ENCODE measurements at places on chromosomes 1 and 21.

DNA sequence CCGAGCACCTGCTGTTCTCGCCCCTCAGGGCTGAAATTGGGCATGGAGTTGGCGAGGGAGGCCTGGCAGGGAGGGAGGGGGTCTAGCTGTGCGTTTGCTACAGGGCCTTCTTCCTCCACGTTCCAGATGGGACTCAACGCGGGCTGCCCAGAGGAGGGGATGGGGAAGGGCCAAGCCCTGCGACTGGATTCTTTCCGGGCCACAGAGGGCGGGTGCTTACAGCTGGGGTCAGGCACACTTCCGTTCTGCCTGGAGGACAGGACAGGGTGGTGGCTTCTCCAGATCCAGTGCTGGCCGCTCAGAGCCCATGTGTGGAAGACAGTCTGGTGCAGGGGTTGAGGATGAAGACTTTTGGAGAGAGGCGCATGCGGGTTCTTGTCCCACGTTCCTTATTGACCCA lies 90.0 kb downstream of the EDEM3 start:
- DNase-seq, result no peak

DNA sequence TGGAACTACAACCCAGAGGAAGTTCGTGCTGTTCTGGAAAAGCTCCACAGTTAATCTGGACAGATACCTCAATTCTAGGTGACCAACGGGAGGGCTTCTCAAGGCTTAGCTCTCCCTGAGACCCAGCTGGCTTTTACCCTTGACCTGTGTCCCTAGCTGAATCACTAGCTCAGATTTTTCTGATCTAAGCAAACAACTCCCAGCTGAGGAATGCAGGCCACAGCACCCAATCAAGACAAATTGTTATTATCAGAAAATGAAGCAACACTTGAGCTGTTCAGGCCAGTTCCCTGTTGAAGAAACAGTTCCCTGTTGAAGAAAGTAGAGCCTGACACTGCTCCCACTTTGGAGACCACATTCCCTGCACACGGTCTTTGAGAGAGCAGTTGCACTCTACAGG lies 16.0 kb downstream of the DIO1 start:
- no peak for DNase-seq

DNA sequence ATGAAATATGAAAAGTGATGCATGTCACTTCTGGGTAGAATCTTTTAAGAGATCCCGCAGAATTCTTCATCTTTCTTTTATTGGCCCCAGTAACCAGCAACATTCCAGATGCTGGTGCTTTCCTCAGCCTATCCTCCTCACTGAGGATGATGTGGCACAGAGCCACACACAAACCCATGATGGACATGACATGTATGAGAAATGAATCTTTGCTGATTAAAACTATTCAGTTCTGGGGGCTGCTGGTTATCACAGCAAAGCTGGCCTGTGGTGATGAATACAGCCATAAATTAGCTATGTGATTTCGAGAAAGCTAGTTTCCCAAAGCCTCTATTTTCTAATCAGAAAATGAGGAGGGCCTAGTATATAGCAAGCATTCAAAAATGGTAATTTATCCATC lies 8.3 kb upstream of the ERICH3 start:
- no peak for DNase-seq

GRCh38 chr1:210293171-210293607 lies 35.5 kb upstream of the HHAT start:
- no peak for DNase-seq

GRCh38 chr1:24935615-24936484 lies 5.8 kb upstream of the RUNX3 start:
- DNase-seq, result no peak

GRCh38 chr1:73910466-73910865 lies 287.5 kb downstream of the LRRIQ3 start:
- no peak for DNase-seq

- peak; percentile 68 for DNase-seq
These were observed 2.1 kb downstream of the ENTREP3 start for GRCh38 chr1:155253208-155253607.

- DNase-seq, result no peak
These were observed 271.3 kb downstream of the PTBP2 start for GRCh38 chr1:96992871-96993270.

- DNase-seq, result no peak
These were observed 77.0 kb upstream of the MACF1 start for GRCh38 chr1:39127513-39127912.

DNA sequence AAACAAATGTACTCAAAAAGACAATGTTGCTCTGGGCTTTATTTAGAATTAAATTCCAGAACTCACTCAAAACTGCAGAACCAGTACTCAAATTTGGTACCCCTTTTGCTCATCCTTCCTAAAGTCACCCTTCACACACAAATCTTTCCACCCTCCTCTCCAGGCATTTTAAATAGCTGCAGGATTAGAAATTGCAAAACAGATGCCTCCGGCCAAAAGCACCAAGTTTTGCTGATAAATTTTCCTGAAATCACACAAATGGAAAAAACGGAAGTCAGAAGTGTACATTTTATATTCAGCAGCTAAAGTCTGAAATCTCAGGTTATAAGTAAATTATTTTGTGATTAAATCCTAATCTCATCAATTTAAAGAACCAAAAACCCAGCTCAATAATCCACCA lies 147.0 kb downstream of the NRIP1 start:
- no peak for DNase-seq

DNA sequence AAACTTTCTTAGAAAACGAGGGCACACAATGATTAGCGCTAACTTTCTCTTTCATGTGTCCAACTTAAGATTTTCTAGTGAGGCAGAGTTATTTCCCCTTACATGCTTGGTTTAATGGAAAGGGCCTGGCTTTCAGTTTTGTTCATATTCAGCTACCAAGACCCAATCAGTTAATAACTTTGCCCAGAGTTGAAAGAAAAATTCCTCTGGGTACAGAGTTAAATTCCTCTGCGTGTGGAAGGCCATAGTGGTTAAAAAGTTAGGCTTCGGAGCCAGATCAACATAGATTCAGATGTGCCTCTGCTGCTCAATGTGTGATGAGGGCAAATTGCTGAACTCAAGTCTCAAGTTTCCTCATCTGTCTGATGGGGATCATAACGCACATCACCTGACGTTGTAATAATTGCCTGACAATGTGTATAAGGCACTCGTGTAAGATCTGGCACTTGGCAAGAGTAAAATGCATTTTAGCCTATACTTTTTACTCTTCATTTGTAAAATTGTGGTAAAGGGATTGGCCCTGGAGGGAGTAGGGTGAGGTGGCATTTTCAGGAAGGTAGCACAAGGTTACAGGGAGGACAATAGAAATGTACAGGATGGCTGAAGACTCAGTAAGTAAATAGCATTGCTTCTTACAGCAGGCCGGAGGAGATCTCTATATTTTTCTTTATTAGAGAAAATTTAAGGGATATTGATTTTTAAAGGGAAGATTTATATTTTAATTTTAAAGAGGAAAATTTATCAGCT lies 103.4 kb downstream of the ROR1 start:
- DNase-seq, result no peak

GRCh38 chr1:202568826-202569225 lies 141.4 kb downstream of the SYT2 start:
- no peak for DNase-seq

All from H7 (cell line).